NAMALWA (cell line): ENCODE measurements at places on chromosomes 12 and 14.
A peak's percentile ranks its signal among the peaks of the same experiment; 100 is the strongest.

- DNase-seq = no peak
Measured at GRCh38 chr12:76813972-76814371, 50.1 kb downstream of the ZDHHC17 start.

GRCh38 chr12:43694879-43695278 is 63.7 kb downstream of the PUS7L start:
- no peak for DNase-seq

DNA sequence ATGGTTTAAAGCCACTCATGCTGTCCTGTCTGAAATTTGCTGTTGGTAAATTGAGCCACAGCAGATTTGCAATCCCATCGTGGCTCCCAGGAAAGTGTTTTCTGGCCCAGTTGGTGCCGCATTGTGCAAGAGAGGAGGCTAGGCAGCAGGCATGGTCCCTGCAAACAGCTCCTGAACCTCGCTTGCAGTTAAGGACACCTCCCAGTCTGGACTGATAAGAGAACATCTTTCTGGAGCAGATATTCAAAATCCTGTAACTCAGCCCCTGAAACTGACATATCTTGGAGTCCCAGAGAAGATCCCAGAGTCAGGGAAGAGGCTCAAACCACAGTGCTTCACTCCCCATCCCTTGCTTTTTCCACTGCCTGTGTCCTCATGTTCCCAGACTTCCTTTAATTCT is 328.6 kb upstream of the FKBP4 start:
- DNase-seq = no peak

DNA sequence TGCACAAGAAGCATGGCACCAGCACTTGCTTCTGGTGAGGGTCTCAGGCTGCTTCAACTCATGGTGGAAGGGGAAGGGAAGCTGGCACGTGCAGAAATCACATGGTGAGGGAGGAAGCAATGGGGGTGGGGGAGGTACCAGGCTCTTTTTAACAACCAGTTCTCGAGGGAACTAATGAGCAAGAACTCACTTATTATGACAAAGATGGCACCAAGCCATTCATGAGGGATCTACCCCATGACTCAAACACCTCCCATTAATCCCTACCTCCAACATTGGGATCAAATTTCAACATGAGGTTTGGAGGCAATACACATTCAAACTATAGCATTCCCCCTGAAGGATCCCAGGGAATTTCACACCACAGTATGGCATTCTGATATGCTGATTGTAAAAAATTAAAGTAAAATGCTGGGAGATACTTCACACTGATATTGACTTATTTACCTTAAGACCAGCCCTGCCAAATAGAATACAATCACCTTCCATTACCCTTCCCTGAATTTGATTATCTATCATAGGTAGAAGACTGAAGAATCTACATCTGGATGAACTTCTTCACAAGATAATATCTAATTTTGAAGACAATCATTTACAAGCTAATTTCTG is 201.7 kb upstream of the PLXNC1 start:
- no peak for DNase-seq

DNA sequence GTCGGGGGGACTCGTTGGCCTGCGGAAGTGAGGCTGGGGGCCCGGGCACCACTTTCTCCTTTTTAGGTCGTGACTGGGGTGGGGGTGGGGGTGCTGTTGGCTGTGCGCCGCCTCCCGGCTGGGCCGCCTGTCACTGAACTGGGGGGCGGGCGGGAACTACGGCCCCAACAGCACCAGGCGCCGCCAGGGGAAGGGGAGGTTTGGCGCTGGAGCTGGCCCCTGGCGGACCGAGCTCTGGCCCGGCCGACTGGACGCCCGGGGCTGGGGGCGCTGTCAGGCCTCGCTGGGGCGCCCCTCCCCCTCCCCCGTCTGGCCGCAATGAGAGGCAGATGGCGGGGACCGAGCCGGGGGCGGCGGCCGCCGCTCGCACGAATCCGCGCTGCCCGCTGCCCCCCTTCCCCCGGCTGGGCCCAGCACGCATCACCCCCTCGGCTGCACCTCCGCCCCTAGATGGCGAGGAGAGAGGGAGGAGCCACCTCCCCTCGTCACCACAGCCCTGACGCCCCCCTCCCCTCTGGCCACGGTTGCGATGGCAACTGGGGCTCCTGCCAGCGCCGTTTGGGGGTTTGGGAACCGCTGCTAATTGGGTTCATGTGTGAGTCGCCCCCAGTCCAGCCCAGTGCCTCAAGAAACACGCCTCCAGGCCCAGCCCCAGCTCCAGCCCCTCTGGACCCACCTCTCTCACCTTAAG is 723 bp downstream of the NFATC4 start:
- peak; percentile 77 for DNase-seq

DNA sequence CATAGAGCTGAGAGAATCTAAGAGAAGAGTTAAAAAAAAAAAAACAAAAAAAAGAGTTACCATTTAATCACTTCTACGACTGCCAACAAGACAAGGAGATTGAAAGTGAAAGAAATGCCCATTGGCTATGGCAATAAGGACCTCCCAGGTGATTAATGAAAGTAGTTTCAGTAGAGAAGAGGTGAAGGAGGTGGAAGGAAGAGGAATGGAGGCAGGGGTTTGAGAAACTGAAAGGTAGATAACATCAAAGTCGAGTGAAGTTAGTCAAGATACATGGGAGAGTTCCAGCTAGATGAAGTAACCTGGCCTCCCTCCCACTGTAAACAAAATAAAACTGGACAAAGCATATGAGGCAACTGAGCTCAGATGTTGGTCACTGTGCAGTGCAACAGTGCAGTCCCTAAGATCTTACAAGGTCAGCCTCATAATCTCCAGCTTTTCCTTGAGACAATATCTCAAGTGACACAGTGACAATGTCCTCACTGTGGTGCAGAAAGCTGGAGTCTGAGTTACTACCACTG is 118.0 kb upstream of the CCDC198 start:
- DNase-seq = no peak
